ENCODE measurements at places on chromosomes 1 and 21. TPM values are rescaled to one million over a fixed set of nuclear protein-coding genes. Genes with fewer than 3 reads are reported as not detected.
A peak's percentile ranks its signal among the peaks of the same experiment; 100 is the strongest.

- no peak for DNase-seq
Measured at GRCh38 chr1:18673976-18674375, 43.3 kb downstream of the PAX7 start.

DNA sequence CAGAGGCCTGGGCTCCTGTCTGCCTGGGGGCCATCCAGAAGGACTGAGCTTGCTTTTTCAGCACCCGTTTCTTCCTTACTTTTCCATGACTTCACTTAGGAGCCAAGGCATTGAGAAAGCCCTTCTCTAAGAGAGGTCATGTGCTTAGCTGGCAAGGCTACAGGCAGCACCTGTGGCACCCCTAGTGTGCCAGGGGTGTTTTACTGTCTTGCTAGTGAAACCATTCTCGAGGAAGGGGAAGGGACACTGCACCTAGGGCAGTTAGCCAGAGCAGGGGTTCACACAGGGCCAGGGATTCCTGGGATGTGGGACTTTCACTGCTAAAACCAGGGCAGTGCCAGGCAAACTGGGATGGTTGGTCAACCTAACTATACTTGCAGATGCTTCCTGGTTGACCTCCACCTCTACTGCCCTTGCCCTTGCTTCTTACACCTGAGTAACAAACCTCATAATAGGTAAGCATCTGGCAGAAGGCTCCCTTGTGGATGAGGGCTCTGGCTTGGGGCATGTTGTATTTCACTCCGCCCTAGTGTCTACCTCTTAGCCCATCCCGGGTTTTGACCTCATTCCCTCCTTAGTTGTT lies 69.2 kb downstream of the NOS1AP start:
- no peak for DNase-seq

DNA sequence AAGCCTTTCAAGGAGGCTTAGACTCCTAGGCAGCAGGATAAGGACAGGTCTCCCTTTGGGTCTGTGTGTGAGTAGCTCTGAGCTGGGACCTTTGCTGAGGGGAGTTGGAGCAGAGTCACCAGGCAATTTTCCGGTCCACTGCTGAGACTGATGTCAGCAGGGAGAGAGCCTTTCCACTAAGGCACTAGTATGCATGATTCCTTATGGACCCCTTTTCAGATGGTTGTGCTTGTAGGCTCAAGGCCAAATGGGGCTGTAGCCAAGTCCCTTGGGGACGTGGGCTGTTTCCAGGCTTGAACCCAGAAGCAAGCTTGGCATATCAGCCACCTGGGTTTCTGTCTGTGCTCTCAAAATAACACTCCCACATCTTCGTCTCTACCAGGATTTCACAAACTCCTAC lies 73.0 kb downstream of the CCDC18 start:
- no peak for DNase-seq

GRCh38 chr1:20601129-20601825 lies 12.4 kb downstream of the CDA start:
- DNase-seq: no peak

- no peak for DNase-seq
Measured at GRCh38 chr1:245810789-245811337, 656.1 kb downstream of the KIF26B start.

- no peak for DNase-seq
Measured at GRCh38 chr21:39867198-39867650, at the start of gene PCP4. TSS of gene PCP4 (plus strand) at chr21:39867438. CDS start at chr21:39867502, 64 bp downstream.

- no peak for DNase-seq
Measured at GRCh38 chr1:182279724-182280503, 111.7 kb downstream of the GLUL start.

GRCh38 chr21:40681164-40681859 lies 165.6 kb downstream of the DSCAM start:
- DNase-seq: no peak

DNA sequence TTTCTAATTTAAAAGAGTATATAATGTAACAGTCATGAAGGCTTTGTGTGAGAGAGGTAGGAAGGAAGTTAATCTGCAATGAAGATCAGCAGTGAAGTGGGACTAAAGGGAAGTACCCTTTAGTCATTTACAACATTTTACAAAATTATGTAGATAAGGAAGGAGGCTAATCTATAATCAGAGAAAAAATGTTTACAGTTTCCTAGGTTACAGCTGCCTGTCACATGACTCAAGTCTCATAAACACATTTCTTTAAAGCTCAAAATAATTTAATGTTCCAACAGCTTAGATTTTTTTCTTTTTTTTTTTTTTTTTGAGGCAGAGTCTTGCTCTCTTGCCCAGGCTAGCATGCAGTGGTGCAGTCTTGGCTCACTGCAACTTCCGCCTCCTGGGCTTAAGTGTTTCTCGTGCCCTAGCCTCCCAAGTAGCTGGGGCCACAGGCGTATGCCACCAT lies 26.2 kb upstream of the CAP1 start:
- no peak for DNase-seq

DNA sequence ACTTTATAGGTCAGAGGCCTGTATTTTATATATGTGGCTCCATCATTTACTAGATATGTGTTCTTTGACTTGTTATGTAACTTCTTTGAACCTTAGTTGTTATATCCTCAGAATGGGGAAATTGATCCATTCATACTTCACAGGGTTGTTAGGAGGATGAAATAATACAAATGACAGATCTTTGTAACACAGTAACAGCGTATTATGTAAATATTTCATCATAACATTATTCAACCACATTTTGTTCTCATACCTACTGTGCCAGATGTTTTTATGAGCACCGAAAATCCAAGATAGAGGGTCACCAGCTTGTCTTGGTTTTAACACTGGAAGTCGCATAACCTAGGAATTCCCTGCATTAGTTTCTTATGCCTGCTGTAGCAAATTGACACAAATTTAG lies 3.3 kb downstream of the SUCO start:
- DNase-seq: no peak

GRCh38 chr1:40155135-40155534 lies 6.1 kb upstream of the RLF start:
- DNase-seq: no peak

DNA sequence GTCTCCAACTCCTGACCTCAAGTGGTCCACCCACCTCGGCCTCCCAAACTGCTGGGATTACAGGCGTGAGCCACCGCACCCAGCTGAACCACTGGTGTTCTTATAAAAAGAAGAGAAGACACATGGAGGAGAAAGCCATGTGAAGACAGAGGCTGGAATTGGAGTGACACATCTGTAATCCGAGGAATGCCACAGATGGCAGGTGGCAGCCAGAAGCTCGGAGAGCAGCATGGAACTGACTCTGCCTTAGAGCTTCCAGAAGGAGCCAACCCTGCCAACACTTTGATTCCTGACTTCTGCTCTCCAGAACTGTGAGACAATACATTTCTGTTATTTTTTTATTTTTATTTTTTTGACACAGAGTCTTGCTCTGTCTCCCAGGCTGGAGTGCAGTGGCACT lies 59.0 kb upstream of the ATP2B4 start:
- DNase-seq: no peak

GRCh38 chr1:160781914-160782689 lies 13.9 kb upstream of the LY9 start:
- DNase-seq: no peak

DNA sequence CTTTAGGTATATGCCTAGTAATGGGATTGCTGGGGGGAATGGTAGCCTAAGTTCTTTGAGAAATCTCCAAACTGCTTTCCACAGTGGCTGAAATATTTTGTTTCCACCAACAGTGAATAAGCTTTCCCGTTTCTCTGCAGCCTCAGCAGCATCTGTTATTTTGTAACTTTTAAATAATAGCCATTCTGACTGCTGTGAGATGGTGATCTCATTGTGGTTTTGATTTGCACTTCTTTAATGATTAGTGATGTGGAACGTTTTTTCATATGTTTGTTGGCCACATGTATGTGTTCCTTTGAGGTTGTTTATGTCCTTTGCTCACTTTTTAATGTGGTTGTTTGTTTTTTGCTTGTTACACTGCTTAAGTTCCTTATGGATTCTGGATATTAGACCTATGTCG lies 237.4 kb downstream of the CENPF start:
- DNase-seq: no peak

GRCh38 chr1:226942392-226942791 lies 2.3 kb downstream of the COQ8A start:
- peak; percentile 67 for DNase-seq

- DNase-seq: no peak
Measured at GRCh38 chr1:79117376-79117775, 110.8 kb upstream of the ADGRL4 start.

GRCh38 chr1:20630729-20631128 lies 2.5 kb upstream of the PINK1 start:
- DNase-seq: no peak

DNA sequence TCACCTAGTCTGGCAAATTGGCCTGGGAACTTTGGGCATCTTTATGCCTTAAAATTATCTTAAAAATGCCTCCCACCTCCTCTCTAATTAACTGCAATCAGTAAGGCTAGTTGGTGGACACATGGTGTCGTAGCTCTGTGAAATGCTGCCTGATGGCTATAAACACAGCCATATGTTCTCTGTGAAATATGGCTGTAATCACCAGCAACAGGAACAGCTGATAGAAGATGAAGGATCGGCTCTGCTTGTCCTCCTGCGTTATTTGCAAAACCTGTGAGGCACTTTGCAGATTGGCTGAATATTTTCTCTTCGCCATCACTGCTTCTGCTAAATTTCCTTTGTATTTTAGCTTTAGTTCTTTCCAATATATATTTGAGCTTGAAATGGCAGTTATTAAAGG lies 419.6 kb downstream of the RWDD3 start:
- no peak for DNase-seq

DNA sequence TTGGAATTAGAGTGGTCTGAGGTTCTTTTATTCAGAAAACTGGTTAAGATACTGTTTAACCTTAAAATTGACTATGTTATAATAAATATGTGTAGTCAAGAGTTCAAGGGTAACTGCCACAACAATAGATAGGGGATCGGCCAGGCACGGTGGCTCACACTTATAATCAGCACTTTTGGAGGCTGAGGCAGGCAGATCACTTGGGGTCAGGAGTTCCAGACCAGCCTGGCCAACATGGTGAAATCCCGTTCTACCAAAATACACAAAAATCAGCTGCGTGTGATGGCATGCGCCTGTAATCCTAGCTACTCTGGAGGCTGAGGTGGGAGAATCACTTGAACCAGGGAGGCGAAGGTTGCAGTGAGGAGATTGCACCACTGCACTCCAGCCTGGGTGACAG lies 39.5 kb downstream of the PDC start:
- DNase-seq: no peak

GRCh38 chr1:4553761-4554160 lies 100.6 kb upstream of the AJAP1 start:
- no peak for DNase-seq

- DNase-seq: no peak
Measured at GRCh38 chr1:177171536-177172123, 872 bp downstream of the BRINP2 start.

- DNase-seq: no peak
Measured at GRCh38 chr1:48948562-48948961, 171.9 kb upstream of the BEND5 start.

GRCh38 chr1:3788756-3789420 lies 7.4 kb downstream of the LRRC47 start:
- DNase-seq: no peak

GRCh38 chr21:26798856-26799751 lies 46.1 kb downstream of the ADAMTS1 start:
- DNase-seq: no peak

DNA sequence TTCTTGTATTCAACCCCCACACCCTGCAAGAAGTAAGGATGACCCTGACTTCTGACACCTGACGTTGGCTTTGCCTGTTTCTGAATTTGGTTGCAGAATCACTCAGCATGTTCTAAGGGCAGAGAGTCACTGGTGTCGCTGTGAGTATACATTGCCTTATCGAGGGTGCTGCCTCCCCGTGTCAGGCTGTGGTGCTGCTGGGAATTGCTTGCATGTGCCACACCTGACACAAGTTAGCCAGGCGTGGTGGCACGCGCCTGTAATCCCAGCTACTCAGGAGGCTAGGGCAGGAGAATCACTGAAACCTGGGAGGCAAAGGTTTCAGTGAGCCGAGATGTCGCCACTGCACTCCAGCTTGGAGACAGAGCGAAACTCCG lies 45.9 kb downstream of the WDR4 start:
- DNase-seq: no peak

DNA sequence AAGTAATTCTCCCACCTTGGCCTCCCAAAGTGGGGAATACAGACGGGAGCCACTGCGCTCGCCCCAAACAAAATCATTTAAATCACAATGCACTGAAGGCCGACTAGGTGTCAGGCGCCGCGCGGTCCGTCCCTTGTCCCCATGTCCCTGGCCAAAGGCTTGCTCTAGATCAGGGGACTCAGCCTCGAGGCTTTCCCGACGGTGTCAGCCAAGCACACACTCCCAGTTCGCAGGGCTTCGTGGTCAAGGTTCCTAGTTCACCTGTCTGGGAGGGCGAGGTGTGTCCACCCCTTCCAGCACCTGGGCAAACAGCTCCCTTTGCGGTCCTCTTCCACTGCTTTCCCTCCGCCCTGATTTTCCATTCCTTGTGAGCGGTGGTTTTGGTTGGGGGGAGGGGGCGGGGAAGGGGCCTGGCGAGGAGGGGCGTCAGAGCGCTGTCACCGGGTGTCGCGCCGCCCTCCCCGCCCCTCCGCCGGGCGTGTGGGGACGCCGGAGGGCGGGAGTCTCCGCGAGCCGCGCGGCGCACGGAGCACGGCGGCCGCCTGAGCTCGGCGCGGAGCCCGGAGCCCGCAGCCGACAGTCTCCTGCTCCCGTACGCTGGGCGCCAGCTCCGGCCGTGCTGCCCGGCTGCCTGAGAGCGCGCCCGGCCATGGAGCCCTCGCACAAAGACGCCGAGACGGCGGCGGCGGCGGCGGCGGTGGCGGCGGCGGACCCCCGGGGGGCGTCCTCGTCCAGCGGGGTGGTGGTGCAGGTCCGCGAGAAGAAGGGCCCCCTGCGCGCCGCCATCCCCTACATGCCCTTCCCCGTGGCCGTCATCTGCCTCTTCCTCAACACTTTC lies at the start of gene STUM:
STUM (plus strand) TSS at position 509 of the 838 bp plus-strand sequence; CDS start at position 650, 141 bp downstream.
- DNase-seq: no peak

The EDARADD gene
- 0.43 TPM for total RNA-seq

The WDR64 gene
- not detected for total RNA-seq

The SPRR4 gene
- total RNA-seq: not detected

The MSH4 gene
- total RNA-seq: 0.81 TPM

The OR6Y1 gene
- not detected for total RNA-seq

The FCRL6 gene
- 0.16 TPM for total RNA-seq

The CGN gene
- 0.19 TPM for total RNA-seq

The TFAP2E gene
- 0.48 TPM for total RNA-seq

The CD1E gene
- not detected for total RNA-seq

The HES5 gene
- total RNA-seq: 2.0 TPM

Measured in cardiac septum (tissue), 1 donor.